ENCODE measurements at places on chromosomes 1 and 21. TPM values are rescaled to one million over a fixed set of nuclear protein-coding genes. Genes with fewer than 3 reads are reported as not detected.

DNA sequence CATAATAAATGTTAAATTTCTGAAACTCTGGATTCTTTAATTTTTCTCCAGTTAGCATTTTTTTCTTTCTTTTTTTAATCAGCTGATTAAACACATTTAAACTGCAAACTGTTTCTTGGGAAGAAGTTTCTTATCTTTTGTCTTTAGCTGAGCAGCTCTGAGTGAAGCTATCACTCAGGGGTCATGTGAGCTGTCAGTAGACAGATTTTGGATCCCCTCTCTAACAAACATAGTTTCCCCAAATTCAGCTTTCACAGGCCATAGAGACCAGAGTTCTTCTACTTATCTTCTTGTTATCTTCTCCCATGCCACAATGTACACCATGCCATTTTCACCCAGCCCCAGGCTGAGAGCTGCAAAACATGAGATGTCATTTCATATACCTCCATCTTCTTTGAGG lies 148.9 kb downstream of the CDC42BPA start:
- no peaks in the 10 kb centered on the region for H3K4me1 ChIP-seq
- no peak overlapping the region for H3K27ac ChIP-seq

- H3K27me3 ChIP-seq: no peaks in the 10 kb centered on the region
- H3K4me3 ChIP-seq: no peak overlapping the region
- no peak for DNase-seq
- H3K4me1 ChIP-seq: peaks cover 36% of the 10 kb centered on the region
- H3K36me3 ChIP-seq: no peaks in the 10 kb centered on the region
- H3K27ac ChIP-seq: no peak overlapping the region
Measured at GRCh38 chr21:14991957-14992356, 72.8 kb downstream of the NRIP1 start.

Gene PM20D1
- not detected for polyA plus RNA-seq

Gene KCNAB2
- polyA plus RNA-seq: 4.9 TPM

Gene DCDC2B
- not detected for polyA plus RNA-seq

DNA sequence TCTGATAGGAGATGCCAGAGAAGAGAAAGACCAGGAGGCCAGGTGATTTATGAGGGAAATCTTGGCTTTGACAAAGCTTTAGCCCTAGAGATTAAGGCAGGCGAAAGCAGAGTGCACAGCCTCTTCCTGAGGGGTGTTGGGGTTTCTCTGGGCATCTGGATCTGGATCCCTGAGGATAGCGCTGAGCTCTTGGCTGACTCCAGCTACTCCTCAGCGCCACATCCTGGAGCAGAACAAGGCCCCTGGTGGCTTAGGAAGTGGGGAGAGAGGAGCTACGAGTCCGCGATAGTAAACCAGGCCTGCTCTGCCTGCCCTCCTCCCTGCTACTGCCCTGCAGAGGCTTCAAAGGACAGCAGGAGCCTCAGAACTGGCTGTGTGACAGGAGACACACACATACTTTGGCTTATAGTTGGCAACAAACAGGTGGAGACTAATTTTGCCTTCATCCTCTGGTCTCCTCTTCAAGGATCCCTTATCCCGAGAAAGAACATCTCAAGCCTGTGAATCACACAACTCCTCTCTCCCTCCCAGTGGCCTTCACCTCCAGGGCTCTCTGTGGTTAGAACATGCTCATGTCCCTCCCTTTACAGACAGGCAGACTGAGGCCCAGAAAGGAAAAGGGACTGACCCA lies 66.9 kb downstream of the TRABD2B start:
- no peak overlapping the region for H3K4me3 ChIP-seq
- H3K27ac ChIP-seq: no peak overlapping the region
- no peak for DNase-seq
- H3K27me3 ChIP-seq: no peaks in the 10 kb centered on the region
- peaks cover 7% of the 10 kb centered on the region for H3K4me1 ChIP-seq
- no peaks in the 10 kb centered on the region for H3K36me3 ChIP-seq

DNA sequence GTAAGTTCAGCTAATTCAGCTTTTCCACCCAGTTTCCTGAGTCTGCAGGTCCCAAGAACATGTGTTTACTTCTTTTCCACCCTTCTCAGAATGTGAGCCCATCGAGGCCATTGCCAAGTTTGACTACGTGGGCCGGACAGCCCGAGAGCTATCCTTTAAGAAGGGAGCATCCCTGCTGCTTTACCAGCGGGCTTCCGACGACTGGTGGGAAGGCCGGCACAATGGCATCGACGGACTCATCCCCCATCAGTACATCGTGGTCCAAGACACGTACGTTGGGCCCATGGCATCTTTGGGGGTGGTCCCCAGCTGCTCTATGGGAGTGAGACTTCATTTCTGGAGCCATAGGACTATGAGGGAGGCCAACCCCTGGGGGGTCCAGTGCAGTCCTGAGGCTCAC lies 17.2 kb upstream of the IKBKE start:
- H3K36me3 ChIP-seq: peaks cover 8% of the 10 kb centered on the region
- DNase-seq: no peak
- no peak overlapping the region for H3K27ac ChIP-seq
- peaks cover 10% of the 10 kb centered on the region for H3K4me1 ChIP-seq

DNA sequence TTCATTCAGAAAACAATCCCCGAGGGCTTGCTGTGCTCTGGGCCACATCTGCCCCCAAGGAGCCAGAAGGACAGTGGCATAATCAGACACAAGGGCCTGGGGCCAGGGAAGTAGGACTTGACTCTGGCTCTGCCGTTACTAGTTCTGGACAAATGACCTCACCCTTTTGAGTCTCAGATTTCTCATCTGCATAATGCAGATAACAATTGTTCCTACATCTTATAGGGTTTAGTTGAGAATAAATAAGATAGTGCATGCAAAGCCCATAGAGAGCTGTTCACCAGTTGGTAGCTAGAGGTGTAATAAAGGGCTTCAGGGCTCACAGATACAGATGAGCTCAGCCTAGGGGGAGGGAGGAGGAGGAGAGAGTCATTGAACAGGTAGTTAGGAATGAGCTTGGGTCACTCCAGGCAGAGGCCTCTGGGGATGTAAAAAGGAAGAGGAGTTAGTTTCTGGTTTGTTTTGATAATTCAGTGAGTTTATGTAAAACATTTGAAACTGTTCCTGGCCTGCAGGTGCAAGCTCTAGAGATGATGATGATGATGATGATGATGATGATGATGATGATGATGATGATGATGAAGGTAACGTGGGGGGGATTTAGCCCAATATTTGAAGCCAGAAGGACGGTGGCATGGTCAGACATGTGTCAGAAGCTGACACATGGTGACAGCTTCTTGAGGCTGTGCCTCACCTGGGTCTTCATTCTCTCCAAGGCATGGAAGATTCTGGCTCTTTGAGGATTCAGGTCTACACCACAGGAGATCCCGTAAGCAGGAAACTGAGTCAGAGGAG lies 858 bp downstream of the LACTBL1 start:
- H3K27me3 ChIP-seq: no peaks in the 10 kb centered on the region
- no peak for DNase-seq
- no peaks in the 10 kb centered on the region for H3K36me3 ChIP-seq
- H3K4me3 ChIP-seq: no peak overlapping the region
- peaks cover 15% of the 10 kb centered on the region for H3K4me1 ChIP-seq

DNA sequence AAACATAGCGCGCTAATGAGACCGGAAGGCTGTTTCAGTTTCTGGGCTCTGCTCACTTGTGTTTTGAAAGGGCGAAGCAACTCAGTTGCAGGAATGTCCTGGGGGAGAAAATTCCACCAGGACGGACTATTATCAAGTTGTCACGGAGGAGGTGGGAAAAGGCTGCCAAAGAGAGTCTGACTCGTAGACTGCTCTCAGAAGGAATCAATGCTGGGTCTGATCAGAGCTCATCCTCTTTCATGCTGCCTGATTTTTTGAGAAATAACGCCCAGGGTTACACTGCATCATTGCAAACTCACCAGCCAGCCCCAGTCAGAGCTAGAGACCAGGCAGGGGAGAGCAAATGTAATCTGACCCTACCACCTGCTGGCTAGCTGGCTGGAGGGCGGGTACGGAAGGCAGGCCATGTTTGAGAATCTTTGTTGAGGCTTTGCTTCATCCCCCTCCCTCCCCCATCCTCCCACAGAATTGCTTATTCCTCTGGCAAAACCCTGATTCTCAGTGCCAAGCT lies 36.4 kb upstream of the BCL9 start:
- H3K4me1 ChIP-seq: no peaks in the 10 kb centered on the region
- no peaks in the 10 kb centered on the region for H3K27me3 ChIP-seq
- H3K36me3 ChIP-seq: no peaks in the 10 kb centered on the region
- no peak overlapping the region for H3K4me3 ChIP-seq
- DNase-seq: no peak
- H3K27ac ChIP-seq: peak overlapping the region; percentile 66

DNA sequence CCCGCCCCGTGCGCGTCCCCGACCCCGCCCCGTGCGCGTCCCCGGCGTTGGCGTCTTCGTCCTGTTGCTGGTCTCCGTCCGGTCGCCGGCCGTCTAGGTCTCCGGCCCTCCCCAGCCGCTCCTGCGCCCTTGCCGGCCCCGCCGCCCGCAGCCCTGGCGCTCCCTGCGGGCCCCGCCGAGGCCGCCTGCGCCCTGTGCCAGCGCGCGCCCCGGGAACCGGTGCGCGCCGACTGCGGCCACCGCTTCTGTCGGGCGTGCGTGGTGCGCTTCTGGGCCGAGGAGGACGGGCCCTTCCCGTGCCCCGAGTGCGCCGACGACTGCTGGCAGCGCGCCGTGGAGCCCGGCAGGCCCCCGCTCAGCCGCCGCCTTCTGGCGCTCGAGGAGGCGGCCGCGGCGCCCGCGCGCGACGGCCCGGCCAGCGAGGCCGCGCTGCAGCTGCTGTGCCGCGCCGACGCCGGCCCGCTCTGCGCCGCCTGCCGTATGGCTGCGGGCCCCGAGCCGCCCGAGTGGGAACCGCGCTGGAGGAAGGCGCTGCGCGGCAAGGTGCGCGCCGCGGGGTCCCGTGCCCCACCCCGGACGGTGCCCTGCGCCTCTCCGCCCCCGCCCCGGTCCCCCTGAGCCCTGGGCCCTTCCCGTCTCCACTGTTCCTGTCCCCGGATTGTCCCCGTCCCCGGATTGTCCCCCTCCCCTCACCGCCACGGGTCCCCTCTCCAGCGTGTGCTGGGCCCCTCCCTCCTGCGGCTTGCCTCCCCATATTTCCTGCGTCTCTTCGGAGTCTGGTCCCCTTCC lies at the start of gene RNF187:
TSS of gene RNF187 (plus strand) at position 47 of the 789 bp plus-strand sequence.
- peaks cover 6% of the 10 kb centered on the region for H3K36me3 ChIP-seq
- H3K4me1 ChIP-seq: peaks cover 37% of the 10 kb centered on the region
- DNase-seq: peak; percentile 93
- H3K27me3 ChIP-seq: no peaks in the 10 kb centered on the region
- H3K4me3 ChIP-seq: peak within 1 kb of the TSS; percentile 77

GRCh38 chr1:4854367-4854766 lies 200.0 kb downstream of the AJAP1 start:
- DNase-seq: no peak
- H3K4me1 ChIP-seq: no peaks in the 10 kb centered on the region
- no peak overlapping the region for H3K27ac ChIP-seq
- H3K4me3 ChIP-seq: no peak overlapping the region
- no peaks in the 10 kb centered on the region for H3K36me3 ChIP-seq

DNA sequence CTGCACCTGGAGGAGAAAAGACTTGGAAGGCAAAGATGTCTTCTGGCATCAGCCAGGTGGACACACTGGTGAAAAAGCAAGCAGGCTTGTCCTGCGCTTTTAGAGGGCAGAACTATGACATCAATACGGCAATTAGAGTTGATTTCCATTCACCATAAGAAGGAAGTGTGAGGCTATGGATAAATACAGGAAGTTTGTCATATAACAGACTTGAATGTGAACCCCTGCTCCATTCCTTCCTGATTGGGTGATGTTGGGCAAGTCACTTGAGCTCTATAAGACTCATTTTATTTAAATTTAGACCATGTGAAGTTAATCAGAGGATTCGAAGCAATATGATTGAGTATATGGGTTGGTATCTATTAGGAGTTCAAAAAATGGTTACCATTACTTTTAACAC lies 137.8 kb downstream of the PLPP3 start:
- H3K27me3 ChIP-seq: no peaks in the 10 kb centered on the region
- H3K27ac ChIP-seq: no peak overlapping the region
- H3K36me3 ChIP-seq: no peaks in the 10 kb centered on the region
- peaks cover 8% of the 10 kb centered on the region for H3K4me1 ChIP-seq
- DNase-seq: no peak
- no peak overlapping the region for H3K4me3 ChIP-seq

Gene B4GALT2
- polyA plus RNA-seq: 32.0 TPM

GRCh38 chr1:119007670-119008482 lies 19.7 kb upstream of the TBX15 start:
- peak overlapping the region; percentile 38 for H3K4me3 ChIP-seq
- peaks cover 29% of the 10 kb centered on the region for H3K4me1 ChIP-seq

GRCh38 chr1:233993651-233994050 lies 89.2 kb downstream of the SLC35F3 start:
- no peaks in the 10 kb centered on the region for H3K27me3 ChIP-seq
- no peaks in the 10 kb centered on the region for H3K36me3 ChIP-seq
- no peaks in the 10 kb centered on the region for H3K4me1 ChIP-seq
- H3K27ac ChIP-seq: no peak overlapping the region

DNA sequence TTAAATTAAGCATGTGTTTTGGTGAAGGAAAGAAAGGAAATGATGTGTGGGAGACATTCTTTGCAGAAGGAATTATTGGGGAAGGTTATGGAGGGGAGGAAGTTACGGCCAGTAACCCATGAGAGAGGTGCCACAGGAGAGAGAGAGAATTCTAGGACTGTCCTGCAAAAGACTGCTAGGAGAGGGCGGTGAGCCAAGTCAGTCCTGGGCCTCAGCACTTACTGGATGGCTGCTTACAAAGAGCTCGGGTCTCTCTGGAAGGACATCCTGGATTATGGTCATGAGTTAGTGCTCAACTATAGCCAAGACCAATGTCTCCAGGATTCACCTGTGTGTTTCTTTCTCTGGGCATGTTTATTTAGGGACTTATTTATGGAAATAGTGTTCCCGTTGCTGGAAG lies 74.4 kb upstream of the HSD17B7 start:
- peaks cover 95% of the 10 kb centered on the region for H3K4me1 ChIP-seq
- no peak overlapping the region for H3K4me3 ChIP-seq
- DNase-seq: peak; percentile 80
- H3K36me3 ChIP-seq: no peaks in the 10 kb centered on the region

Gene PDE9A
- polyA plus RNA-seq: 433 TPM

DNA sequence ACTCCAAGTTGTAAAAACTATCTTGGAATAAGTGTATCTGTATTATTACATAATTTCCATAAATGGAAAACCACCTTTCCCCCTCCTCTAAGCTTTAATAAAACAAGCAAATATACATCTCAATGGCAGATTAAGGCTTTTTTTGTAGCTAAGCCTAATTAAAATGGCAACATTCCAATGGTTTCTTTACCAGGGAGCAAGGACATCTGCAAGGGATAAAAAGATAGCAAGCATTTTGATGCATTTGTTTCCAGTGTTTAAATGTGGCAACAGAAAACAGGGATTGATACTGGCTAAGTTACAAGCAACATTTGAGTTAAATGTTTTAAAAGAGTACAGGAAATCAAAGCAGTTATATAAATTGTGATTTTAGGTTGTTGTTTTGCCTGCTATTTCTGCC lies 1012.7 kb downstream of the ADGRL2 start:
- H3K4me1 ChIP-seq: no peaks in the 10 kb centered on the region
- no peaks in the 10 kb centered on the region for H3K27me3 ChIP-seq
- H3K36me3 ChIP-seq: no peaks in the 10 kb centered on the region
- no peak overlapping the region for H3K27ac ChIP-seq

- H3K4me1 ChIP-seq: peaks cover 14% of the 10 kb centered on the region
- H3K36me3 ChIP-seq: no peaks in the 10 kb centered on the region
- no peak for DNase-seq
- H3K4me3 ChIP-seq: peak overlapping the region; percentile 66
Measured at GRCh38 chr1:151908228-151908691, 1.1 kb downstream of the THEM4 start.

Gene PAQR6
- 0.69 TPM for polyA plus RNA-seq

Gene F11R
- 15.6 TPM for polyA plus RNA-seq

- no peaks in the 10 kb centered on the region for H3K36me3 ChIP-seq
- no peak overlapping the region for H3K4me3 ChIP-seq
- no peak for DNase-seq
- no peaks in the 10 kb centered on the region for H3K27me3 ChIP-seq
Measured at GRCh38 chr1:54931275-54931840, 44.4 kb upstream of the DHCR24 start.

All from sigmoid colon (tissue), 7 donors.